ENCODE measurements at places on chromosomes 1 and 21.

DNA sequence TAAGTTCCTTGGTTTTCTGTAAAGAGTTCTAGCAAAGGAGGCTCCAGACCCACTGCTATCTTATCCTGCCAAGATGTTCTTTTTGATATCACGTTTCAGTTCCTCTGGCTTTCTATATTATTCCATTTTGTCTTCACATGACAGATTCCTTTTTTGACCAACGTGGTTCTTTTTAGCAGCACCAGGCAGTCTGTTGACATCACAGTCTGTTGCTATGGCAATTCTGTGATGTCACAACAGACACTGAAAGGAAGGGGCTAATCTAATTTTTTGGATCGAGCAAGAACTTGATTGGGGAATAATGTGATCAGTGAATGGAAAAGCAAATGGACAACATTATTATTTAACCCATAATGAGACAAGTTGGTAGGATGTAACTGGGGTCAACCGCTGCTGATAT lies 64.5 kb upstream of the GOLT1A start:
- DNase-seq: no peak

- no peak for DNase-seq
Observed at GRCh38 chr1:91015794-91016550, 5.9 kb downstream of the ZNF644 start.

- no peak for DNase-seq
Observed at GRCh38 chr1:231515748-231516147, 12.7 kb upstream of the TSNAX start.

DNA sequence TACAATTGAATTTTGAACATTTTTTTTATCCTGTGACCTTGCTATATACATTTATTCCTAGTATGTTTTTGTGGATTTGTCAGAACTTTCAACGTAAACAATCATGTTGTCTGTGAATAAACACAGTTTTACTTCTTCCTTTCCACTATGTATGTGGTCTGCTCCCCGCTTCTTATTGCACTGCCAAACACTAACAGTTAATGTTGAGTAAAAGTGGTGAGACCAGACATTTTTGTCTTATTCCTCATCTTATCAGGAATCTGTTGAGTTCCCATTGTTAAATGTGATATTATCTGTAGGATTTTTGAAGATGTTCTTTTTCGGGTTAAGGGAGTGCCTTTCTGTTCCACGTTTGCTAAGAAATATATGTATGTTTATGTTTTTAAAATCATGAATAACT lies 45.9 kb downstream of the CAMSAP2 start:
- no peak for DNase-seq

- no peak for DNase-seq
Observed at GRCh38 chr1:19467199-19468187, 17.8 kb downstream of the CAPZB start.

GRCh38 chr21:41681348-41681801 lies 85.5 kb downstream of the RIPK4 start:
- DNase-seq: no peak

DNA sequence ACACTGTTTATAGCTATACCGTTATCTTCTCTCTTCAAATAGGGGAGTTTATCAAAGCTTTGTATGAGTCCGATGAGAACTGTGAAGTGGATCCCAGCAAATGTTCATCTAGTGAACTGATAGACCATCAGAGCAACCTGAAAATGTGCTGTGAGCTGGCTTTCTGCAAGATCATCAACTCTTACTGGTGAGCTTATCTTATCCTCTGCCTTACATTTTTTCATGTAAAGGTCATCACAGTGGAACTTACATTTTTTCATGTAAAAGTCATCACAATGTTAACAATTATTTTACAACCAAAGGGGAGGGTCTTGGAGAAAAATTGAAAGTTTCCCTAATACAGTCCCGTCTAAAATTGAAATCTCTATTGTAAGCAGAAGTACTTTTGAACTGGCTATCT lies 45.2 kb downstream of the CLEC20A start:
- no peak for DNase-seq

GRCh38 chr1:243507001-243507671 lies 251.3 kb downstream of the SDCCAG8 start:
- no peak for DNase-seq

GRCh38 chr1:99474350-99474893 lies 171.5 kb upstream of the PALMD start:
- DNase-seq: no peak

DNA sequence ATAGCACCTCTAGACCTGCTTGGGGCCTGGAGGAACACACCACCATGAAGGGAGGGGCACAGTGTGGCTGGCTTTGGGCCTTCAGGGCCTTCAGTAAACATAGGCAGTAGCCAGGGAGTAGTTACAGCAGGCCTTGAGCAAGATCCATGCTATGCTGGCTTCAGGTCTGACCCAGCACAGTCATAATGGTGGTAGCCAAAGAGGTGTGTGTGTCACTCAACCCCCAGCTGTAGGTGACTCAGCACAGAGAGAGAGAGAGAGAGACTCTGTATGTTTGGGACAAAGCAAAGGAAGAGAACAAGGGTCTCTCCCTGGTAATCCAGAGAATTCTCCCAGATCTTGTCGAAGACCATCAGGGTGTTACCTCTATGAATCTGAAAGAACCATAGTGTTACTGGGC lies 250.5 kb upstream of the PKN2 start:
- no peak for DNase-seq

DNA sequence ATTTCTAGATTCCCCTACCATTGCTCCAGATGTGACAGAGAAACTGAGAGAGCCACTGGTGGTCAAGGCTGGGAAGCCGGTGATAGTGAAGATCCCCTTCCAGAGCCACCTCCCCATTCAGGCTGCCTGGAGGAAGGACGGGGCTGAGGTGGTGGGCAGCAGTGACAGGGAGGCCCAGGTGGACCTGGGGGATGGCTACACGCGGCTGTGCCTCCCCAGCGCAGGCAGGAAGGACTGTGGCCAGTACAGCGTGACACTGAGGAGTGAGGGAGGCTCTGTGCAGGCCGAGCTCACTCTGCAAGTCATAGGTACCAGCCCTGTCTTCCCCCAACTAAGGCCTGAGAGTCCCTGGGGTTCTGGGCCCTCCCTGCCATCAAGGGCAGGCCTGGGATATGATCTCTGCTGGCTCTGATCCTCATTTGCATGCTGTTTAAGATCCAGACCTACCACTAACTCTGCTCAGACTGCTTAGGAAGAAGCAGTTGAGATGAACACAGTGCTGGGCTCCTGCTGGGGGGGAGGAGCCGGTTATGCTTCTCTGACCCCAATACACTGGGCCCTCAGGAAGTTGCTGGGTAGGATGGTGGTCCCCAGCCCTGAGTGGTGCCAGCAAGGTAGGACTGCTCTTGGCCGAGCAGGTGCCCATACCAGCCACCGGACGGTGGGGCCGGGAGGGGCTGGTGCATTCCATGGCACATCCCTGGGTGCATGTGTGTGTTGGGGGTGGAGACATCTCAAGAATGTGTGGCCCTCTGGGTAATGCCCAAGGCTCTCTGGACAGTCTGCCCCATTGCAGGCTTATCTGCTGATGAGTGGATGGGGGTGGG lies 25.1 kb downstream of the IGFN1 start:
- no peak for DNase-seq

DNA sequence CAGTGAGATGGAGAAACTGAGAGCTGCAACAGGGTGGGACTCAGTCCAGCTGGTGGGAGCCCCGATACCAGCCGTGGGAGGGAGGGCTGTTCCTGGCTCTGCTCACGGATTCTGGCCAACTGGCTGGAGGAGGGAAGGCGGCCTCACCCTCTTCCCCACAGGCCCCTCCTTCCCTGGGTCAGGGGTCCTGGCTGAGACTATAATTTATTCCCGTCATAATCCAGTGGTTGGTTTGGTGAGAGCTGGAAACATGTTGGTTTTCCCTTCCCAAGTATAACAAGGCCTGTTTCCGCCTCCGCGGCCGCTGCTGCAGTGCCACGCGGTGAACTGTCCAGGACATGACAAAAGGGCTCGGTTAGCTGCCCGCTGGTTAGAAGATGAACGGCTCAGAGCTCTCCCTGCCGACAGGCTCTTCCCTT lies 10.0 kb downstream of the PTPRF start:
- no peak for DNase-seq

GRCh38 chr1:179424610-179425009 lies 58.8 kb downstream of the AXDND1 start:
- no peak for DNase-seq

Data from activated CD4-positive, alpha-beta T cell treated with anti-CD3 and anti-CD28 coated beads, Interleukin-10, Interleukin-2, amounts not matched to agents 100 ng/mL and 50 ng/mL, durations not matched to agents 16 hours and 8 hours (primary cell).